ENCODE measurements at places on chromosomes 4 and X.

- no peak for DNase-seq
Observed at GRCh38 chr4:140116442-140117104, 37.4 kb downstream of the MAML3 start.

- DNase-seq = no peak
Observed at GRCh38 chrX:150262456-150262855, 100.7 kb upstream of the MAMLD1 start.

DNA sequence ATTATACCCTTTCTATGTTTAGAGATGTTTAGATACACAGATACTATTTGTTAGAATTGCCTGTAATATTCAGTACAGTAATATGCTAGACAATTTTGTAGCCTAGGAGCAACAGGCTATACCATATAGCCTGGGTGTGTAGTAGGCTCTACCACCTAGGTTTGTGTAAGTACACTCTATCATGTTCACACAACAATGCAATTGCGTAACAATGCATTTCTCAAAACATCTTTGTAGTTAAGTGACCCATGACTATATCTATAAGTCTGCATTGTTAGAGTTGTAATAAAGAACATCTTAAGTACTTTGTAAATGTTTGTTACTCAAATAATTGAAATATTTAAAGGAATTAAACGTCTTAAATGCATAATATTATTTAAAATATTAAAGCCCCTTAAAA is 379.3 kb downstream of the PPP3CA start:
- no peak for DNase-seq

- DNase-seq = no peak
Observed at GRCh38 chr4:174427571-174428140, 94.6 kb downstream of the HPGD start.

- DNase-seq = no peak
Observed at GRCh38 chrX:76920607-76921006, 493.1 kb downstream of the MAGEE1 start.

DNA sequence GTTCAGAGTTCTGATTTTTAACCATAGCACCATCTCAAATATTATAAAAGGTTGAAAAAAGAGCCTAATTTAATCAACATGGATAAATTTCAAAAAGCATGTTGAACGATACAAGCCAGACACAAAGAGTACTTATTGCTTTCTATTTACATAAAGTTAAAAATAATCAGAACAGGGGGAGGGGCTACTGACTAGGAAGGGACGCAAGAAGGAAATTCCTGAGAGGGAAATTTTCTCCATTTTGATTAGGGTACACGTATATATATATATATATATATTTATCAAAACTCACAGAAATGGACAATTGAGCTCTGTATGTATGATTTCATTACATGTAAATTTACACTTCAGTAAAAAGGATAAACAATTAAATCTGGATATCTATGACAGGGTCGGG is 482 bp upstream of the MBTPS2 start:
- DNase-seq = no peak

- no peak for DNase-seq
Observed at GRCh38 chr4:41002309-41002708, 212.0 kb downstream of the APBB2 start.

DNA sequence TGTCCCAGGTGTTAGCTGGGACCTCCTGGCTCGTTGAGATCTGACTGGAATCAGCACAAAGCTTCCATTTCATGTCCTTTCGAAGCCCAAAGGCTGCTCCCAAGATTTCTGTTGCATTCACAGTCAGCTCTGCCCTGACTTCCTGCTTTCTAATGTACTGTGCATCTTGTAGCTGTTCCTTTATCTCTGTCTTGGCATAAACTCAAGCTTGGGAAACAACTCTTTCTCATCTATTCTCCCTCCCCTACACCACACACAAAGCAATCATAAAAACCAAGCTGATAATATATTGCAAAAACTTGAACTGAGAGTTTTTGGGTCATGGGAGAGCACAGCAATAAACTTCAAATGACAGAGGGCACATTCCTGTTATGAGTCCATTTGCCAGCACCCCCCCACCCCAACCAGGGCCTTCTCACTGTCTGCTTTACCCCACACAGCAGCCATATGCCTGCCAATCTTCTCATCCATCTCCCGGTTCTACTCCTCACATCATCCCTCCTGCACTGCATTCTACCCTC is 76.3 kb downstream of the SYNPO2 start:
- no peak for DNase-seq

DNA sequence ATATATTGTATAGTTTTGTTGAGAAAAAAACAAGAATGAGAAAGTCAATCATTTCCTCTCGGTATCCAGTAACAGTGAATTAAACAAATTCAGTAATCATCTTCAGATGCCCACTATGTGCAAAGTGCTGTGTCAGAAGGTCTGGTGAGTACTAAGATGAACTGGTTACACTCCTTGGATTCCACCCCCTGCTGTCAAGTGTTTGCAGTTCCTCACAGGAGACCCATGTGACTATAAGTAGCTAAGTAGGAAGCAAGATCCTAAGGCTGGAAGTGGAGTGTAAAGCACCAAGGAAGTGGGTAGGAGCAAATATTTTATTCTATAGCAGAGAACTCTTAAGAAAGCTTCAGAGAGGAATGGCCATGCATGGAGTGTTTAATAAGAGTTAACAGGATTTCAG is 73.6 kb downstream of the SNX25 start:
- DNase-seq = no peak

- DNase-seq = no peak
Observed at GRCh38 chr4:26670903-26671537, 87.1 kb downstream of the TBC1D19 start.
